Cortex of kidney (tissue), 1 donor: ENCODE measurements at places on chromosomes 5 and 9.

- no peak for DNase-seq
These were observed 351.5 kb upstream of the TLE4 start for GRCh38 chr9:79220251-79220650.

DNA sequence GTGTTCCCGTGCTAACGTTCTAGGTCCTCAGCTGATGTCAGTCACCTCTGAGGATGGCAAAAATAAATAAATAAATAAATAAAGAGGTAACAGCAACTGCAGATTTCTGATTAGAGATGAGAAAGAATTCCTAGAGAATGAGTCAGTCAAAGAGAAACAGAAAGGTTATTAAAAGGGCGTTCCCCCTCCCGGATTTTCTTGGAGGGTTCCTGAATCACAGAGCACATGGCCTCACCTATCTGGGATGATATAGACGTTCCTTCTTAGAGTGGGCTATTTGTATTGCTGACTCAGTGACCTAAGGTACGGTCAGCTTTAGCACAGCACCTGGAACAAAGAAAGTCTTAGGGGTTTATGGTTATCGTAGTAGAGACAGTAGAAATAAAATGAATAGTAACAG lies 30.6 kb downstream of the HTR4 start:
- DNase-seq, result no peak

- no peak for DNase-seq
These were observed 40.1 kb downstream of the SMARCA2 start for GRCh38 chr9:2055203-2055658.

- DNase-seq, result no peak
These were observed 83.2 kb upstream of the TAS2R1 start for GRCh38 chr5:9713356-9713755.

DNA sequence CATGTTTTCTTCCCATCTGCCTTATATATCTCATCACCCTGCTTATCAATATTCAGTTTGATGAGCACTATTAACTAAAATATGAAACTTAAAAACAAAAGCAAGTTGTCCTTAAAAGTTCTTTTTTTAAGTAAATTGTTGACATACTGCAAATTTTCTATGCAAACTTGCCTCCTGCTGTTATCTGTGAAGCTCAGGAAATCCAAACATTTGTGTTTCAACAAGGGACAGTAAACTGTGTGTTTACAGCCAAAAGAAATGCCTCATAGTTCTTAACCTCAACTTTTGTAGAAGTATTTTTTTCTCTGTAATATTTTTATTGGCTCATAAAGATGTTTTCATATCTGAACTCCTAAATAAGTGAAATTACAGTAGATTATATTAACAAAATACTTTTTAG lies 7.7 kb upstream of the TTC23L start:
- no peak for DNase-seq

- DNase-seq, result no peak
These were observed 71.2 kb upstream of the CNTLN start for GRCh38 chr9:17063535-17064135.

- DNase-seq, result no peak
These were observed 111.5 kb upstream of the RAPGEF1 start for GRCh38 chr9:131851414-131851813.

- no peak for DNase-seq
These were observed 8.5 kb downstream of the DUSP1 start for GRCh38 chr5:172762214-172763119.

DNA sequence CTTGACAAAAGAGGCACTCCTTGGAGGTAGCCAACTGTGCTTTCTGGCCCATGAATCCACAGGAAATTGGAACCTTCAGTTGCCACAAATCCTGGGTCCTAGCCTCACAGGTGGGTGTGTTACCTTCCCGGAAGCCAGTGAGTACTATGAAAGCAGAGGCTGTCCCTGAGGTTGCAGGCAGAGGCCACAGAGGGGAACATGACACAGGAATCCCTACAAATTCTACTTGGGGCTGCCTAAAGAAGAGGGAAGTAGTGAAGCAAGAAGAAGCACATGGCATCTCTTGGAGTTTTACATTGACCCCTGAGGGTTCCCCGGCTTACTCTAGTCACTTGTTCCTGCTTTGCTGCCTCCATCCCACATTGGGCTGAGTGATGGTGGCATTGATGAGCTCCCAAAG lies 2.6 kb downstream of the SLC22A5 start:
- DNase-seq, result no peak

DNA sequence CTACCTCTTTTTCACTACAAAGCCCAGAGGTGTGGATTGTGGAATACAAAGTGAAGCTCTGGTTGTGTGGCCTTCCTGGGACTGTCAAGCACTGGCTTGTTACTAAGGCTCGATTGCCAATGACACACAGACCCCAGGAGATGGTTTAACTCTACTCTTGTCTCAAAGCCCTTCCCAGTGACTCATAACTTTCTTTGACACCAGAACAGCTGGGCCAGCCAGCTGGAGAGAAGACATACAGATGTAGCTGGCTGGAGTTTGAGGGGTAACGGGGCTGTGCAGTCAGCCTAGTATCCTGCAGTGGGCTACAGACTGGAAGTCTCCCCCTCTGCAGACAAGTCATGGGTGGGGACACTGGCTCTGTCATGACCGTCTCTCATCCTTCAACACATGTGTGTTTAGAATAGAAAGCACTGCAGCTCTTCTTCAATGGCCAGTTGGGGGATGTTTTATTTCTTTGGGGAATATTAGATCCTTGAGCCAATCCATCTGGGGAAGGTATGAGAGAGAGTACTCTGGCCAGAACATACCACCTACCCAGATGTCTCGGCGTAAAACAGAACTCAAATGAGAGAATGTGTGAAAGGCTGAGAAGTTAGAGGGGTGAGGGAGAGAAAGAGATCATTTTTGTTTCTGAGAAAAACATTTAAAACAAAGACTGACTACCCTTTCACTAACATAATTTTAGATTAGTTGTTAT lies 53.3 kb downstream of the SEMA6A start:
- no peak for DNase-seq

DNA sequence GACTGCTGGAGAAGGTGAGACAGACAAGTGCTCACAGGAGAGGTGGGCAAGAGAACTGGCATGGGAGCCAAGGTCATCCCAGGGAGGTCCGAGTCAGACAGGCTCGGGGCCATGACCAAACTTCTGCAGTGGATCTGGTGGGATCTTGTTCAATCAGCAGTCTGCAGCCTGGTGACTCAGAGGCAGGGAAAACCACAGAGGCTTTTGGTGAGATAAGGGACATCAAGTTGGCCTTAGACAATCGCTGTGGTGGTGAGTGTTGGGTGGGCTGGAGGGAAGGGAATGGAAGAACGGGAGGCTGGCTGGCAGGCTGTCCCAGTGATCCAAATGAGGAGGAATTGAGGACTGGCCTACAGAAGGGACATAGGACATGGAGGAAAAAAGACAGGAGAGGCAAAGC lies 123.8 kb downstream of the TMEM174 start:
- no peak for DNase-seq

DNA sequence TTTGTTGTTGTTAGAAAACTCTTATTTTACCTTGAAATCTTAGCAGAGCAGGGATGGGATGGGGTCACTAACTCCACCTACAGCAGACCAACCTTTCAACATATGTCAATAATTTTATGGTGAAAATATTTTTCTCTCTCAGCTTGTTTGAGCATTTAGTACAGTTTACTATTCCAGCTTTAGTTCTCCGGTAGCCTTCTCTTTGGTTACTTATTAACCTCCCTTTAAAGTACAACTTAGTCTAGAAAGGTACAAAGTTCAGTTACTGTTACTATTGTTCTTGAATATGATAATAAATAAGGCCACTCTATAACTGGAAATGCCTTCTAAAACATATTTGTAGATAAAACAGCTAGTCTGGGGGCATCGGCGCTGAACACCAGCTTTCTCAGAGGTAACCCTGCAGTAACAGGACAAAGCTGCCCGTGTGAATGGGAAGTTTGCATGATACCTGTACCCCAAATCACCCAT lies 233.3 kb downstream of the PCSK1 start:
- no peak for DNase-seq

DNA sequence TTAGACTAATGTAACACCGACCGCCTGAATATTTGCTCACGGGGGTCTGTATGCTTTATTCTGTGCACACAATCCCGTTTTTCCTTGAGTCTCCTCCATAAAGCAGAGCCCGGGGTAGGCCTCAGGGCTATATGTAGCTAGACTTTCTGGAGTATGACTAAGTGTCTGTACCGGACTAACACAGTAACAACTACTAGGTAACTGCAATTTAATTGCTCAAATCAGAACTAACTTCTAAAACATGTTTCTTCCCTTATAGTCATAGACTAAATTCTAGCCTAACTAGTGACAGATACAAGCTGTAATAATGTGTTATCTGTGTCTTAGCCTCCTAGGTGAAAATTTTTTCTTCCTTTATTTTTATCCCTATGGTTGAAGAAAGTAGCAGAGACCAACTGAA lies 2.1 kb downstream of the REEP5 start:
- DNase-seq, result no peak

GRCh38 chr5:76283670-76284069 lies 119.4 kb upstream of the IQGAP2 start:
- no peak for DNase-seq

DNA sequence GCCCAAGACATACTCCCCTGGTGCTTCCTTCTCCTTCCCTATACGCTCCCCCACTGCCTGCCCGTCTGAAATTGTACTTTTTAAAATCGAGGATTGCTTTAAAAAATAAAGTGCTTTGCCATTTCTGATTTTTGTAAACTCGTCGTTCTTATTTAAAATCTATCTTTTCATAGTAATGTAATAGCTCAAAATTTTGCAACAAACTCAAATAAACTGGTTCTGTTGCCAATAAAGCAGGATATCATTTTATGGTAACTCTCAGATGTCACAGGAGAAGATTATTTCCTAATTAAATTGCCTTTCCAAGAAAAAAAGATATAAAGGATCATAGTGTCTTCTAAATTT lies 1.3 kb upstream of the NREP start:
- no peak for DNase-seq

DNA sequence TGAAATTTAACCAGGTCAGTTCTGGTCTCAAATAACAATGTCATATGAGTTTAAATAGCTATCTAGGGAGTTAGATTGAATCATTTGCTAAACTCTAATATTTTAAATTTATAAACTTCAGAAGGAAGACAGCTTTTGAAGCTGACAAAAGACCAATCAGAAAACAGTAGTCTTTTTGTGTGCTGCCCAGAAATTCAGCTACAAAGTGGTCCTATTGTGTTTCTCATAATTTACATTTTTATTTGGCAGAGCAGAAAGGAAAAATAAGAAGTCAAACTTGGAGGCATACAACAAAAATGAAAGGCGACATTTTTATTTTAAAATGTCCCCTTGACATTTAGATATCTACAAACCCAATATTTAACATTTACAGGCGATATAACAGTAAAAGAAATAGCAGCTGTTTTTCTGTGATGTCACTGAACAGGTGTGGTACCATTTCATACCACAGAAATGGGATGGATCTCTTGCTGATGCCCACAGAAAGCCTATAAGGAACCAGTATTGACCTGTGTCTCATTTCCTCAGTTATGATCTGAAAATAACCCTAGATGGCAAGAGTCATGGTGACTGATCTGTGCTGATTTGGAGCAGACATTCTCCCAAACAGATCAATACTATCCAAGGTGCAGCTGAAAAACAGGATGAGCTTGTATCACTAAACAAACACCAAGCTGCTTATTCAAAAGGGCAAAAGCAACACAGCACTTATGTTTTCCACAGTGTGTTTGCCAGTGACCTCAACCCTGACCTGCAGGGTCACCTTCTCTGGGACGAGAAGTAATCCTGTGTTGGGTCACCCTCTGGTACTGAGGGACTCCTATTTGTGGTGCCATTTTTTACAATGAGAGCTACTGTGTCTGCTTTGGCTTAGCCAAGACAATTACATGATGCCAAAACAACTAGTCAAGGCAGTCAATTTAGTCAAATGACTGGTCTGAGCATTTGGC lies 3.6 kb upstream of the FST start:
- DNase-seq, result no peak

- no peak for DNase-seq
These were observed 794.9 kb upstream of the ARRDC3 start for GRCh38 chr5:92177926-92178487.

DNA sequence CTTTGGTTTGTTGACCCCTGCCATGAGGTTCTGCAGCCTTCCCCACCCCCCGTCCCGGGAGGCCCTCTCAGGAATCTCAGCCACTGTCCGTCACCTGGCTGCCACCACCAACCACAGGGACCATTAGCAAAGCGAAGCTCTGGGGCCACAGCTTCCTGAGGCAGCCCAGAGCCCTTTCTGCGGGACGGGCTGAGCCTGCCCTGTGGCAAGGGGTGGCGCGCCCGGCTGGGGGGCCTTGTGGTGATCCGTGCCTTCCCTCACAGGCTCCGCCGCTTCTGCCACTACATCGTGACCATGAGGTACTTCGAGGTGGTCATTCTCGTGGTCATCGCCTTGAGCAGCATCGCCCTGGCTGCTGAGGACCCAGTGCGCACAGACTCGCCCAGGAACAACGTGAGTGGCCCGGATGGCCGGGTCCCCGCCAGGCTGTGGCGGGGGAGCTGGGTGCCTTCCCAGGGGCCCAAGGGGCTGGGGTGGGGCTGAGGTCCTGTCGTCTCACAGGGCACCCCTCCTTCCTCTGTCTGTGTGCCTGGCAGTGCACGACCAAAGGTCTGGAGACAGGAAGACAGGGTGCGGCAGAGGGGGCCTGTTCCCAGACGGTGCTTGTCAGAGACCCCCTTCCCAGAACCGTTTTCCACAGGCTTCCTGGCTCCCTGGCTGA lies 169.2 kb downstream of the CACNA1B start:
- no peak for DNase-seq

- no peak for DNase-seq
These were observed 50.9 kb upstream of the PPP1R2B start for GRCh38 chr5:156799171-156799570.

GRCh38 chr5:168976311-168976970 lies 324.5 kb downstream of the SLIT3 start:
- DNase-seq, result no peak

GRCh38 chr9:3323714-3324113 lies 202.1 kb downstream of the RFX3 start:
- DNase-seq, result no peak

DNA sequence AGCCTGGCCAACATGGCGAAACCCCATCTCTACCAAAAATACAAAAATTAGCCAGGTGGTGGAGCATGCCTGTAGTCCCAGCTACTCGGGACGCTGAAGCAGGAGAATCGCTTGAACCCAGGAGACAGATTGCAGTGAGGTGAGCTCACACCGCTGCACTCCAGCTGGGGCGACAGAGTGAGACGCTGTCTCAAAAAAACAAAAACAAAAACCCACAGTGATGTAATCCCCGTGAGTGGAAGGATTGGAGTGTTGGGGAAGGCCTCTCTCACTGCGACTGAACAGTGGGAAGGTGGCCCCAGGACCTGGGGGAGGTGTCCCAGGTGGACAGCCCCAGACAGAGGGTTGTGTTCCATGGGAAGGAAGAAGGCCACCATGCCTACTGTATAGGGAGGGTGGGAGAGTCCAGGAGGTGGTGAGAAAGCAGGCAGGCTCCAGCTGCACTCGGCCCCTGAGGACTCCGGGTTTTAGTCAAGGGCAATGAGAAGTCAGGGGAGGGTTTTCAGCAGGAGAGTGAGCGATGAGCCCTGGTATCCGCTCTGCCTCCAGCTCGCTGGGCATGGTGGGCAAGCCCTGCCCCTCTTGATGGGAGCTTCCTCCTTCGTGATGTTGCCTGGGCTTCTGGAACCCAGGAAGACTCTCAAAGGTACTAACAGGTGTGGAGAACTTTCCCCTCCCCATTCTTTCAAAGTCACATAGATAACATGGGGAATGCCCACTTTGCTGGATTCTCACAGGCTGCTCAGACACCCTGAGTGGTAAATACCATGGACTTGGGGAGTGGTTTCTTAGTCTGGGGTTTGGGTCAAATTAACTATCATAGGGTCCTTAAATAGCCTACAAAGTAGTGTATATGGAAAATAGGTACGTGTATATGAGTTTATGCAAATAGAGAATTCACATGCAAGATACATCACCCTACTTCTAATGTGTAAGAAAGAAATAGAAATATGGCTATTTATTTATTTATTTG lies 74.7 kb downstream of the PPARGC1B start:
- no peak for DNase-seq
